Common myeloid progenitor, CD34-positive (primary cell): ENCODE measurements at places on chromosomes 11 and 22.

DNA sequence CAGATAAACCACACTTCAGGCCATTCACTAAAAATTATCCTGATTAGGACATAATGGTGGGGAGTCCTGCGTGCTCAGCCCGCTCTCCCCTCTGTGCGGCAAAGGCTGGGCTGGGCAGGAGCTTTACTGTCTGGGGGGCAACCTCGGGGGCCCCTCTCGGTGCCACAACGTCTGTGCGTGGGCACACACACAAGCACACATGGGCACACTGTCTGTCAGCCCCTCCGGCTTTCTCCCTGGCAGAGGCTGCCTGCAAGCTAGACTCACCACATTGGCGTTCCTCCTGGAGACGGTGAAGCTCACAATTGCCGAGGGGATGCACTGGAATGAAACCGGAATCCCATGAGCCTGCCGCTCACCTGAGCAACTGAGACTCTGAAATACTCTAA lies 5.2 kb downstream of the MLC1 start:
- no peaks in the 10 kb centered on the region for H3K27me3 ChIP-seq
- no peak overlapping the region for H3K4me3 ChIP-seq
- H3K27ac ChIP-seq: no peak overlapping the region
- peaks cover 42% of the 10 kb centered on the region for H3K36me3 ChIP-seq

- H3K27me3 ChIP-seq: no peaks in the 10 kb centered on the region
- no peaks in the 10 kb centered on the region for H3K4me1 ChIP-seq
- no peaks in the 10 kb centered on the region for H3K36me3 ChIP-seq
- DNase-seq: no peak
Measured at GRCh38 chr11:33445761-33446161, 188.6 kb downstream of the HIPK3 start.

- H3K4me1 ChIP-seq: peaks cover 7% of the 10 kb centered on the region
- no peak overlapping the region for H3K4me3 ChIP-seq
- H3K36me3 ChIP-seq: no peaks in the 10 kb centered on the region
- H3K27me3 ChIP-seq: no peaks in the 10 kb centered on the region
- H3K27ac ChIP-seq: no peak overlapping the region
Measured at GRCh38 chr11:76627606-76628005, 42.9 kb downstream of the LRRC32 start.

GRCh38 chr11:96127596-96127959 lies 203.7 kb upstream of the MTMR2 start:
- H3K36me3 ChIP-seq: no peaks in the 10 kb centered on the region
- H3K4me1 ChIP-seq: peaks cover 4% of the 10 kb centered on the region
- no peaks in the 10 kb centered on the region for H3K27me3 ChIP-seq
- DNase-seq: no peak
- no peak overlapping the region for H3K27ac ChIP-seq

GRCh38 chr11:43397251-43397650 lies 38.5 kb downstream of the TTC17 start:
- no peak overlapping the region for H3K4me3 ChIP-seq
- peaks cover 33% of the 10 kb centered on the region for H3K36me3 ChIP-seq
- H3K4me1 ChIP-seq: no peaks in the 10 kb centered on the region
- no peak for DNase-seq

DNA sequence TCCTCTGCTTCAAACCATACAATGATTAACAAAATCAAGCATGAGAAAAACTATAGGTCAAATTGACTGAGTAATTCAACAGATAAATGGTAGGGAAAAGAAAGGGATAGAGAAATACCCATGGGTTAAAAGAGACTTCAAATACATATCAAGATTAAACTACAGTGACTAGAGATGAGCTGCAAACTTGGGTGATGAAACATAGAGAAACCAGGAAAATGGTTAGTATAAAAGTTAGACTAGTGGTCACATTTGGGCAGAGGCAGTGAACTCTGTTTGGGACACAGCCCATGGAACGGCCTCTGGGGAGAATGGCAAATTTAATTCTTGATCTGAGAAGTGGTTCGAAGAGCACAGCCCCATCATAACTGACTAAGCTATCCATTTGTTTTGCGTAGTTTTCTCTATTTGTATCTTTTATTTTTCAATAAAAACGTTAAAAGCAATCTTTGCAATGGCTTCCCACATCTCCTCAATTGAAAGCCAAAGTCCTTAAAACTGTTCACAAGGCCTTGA lies 99.4 kb downstream of the APIP start:
- H3K27ac ChIP-seq: no peak overlapping the region
- H3K4me3 ChIP-seq: no peak overlapping the region
- no peaks in the 10 kb centered on the region for H3K36me3 ChIP-seq
- H3K4me1 ChIP-seq: no peaks in the 10 kb centered on the region
- no peak for DNase-seq
- H3K27me3 ChIP-seq: no peaks in the 10 kb centered on the region

DNA sequence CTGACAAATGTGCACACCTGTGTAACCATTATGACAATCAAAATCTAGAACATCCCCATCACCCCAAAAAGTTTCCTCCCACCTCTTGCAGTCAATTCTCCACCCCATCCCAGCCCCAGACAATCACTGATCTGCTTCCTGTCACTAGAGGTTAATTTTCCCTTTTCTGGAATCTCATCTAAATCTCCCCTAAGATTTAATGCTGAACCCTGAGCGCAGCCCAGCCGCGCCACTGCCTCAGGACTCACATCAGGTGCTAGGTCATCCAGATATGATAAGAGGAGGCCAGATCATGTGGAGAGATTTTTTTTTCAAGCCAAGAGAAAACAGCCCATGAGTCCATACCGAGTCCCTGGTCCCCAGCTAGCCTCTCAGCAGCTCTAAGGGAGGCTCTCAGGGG lies 4.3 kb upstream of the TMPRSS13 start:
- H3K36me3 ChIP-seq: no peaks in the 10 kb centered on the region
- no peaks in the 10 kb centered on the region for H3K27me3 ChIP-seq
- peaks cover 27% of the 10 kb centered on the region for H3K4me1 ChIP-seq
- no peak for DNase-seq

- no peak for DNase-seq
- H3K4me1 ChIP-seq: peaks cover 12% of the 10 kb centered on the region
- H3K36me3 ChIP-seq: no peaks in the 10 kb centered on the region
- H3K27ac ChIP-seq: no peak overlapping the region
Measured at GRCh38 chr11:17392872-17393271, 4.4 kb upstream of the KCNJ11 start.

GRCh38 chr11:793556-793955 lies 3.7 kb upstream of the CEND1 start:
- no peak overlapping the region for H3K27ac ChIP-seq
- H3K4me3 ChIP-seq: no peak overlapping the region
- H3K4me1 ChIP-seq: peaks cover 23% of the 10 kb centered on the region
- H3K36me3 ChIP-seq: peaks cover 4% of the 10 kb centered on the region
- H3K27me3 ChIP-seq: no peaks in the 10 kb centered on the region
- no peak for DNase-seq

DNA sequence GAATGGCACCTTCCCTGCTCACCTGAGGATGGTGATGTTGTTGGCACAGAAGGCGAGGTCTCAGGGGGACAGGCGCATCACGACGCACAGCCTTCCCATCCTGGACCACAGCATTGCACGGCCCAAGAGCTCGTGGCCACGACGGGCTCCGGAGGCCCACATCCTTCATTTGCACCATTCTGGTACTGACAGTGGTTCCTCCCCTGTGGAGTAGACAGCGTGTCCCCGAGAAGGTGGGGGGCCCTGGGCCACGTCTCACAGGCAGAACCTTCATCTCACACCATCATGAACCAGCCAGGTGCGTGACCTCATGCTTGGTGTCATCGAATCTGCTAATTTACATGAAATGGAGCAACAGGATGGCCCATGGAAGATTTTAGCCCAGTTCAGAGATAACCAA lies 180.0 kb downstream of the CTTN start:
- H3K27ac ChIP-seq: no peak overlapping the region
- no peak overlapping the region for H3K4me3 ChIP-seq
- DNase-seq: no peak
- H3K4me1 ChIP-seq: peaks cover 9% of the 10 kb centered on the region
- no peaks in the 10 kb centered on the region for H3K27me3 ChIP-seq
